KG1 (cell line): ENCODE measurements at places on chromosomes 12 and 14.
A peak's percentile ranks its signal among the peaks of the same experiment; 100 is the strongest.

- DNase-seq = no peak
These were observed 48.5 kb downstream of the IFNG-AS1 start for GRCh38 chr12:68037616-68038255.

DNA sequence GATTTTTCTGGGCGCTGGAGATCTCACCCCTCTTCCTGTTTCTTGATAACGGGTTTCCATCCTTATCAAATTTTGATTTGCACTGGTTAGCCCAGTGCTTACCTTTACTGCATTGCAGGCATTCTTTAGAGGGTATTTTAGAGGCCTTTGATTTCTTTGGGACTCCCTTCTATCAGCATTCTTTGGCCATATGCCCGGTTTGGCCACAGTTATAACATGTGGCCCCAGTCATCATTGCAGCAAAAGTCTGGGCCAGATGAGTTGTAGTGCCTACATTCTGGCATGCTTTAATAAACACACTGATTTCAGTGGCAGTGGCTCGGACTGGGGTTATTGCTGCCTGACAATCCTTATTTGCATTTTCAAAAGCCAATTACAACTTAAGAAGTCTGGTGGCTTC lies 82.3 kb downstream of the KCNMB4 start:
- DNase-seq = no peak

DNA sequence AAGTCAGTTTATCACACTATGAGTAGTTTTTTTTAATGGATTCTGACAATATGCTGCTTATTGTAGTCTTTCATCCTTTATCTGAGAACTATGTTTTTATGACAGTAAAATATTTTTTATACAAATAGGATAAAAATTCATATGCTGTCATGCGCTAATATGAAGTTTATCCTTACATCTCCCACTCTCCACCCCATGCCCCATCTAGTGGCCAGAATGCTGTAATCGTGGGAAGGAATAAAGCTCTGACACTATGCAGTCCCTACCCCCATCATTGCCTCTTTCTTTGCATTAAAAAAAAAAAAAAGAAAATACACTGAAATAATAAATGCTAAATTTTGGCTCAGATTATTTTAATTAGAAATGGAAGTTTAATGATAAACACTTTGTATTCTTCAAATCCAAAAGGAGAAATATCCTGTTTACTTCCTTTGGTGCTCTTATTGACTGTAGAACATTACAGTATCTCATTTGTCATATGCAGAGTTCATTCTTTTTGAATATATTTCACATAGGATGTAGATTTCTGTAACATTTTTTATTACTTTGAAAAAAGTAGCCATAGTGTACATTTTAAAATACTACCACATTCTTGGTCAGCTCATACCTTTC lies 145.9 kb upstream of the SLCO1C1 start:
- no peak for DNase-seq

- no peak for DNase-seq
These were observed 16.0 kb upstream of the FBLN5 start for GRCh38 chr14:91963465-91963864.

- DNase-seq = peak; percentile 36
These were observed 51.4 kb downstream of the FBXW8 start for GRCh38 chr12:116962197-116962596.

- no peak for DNase-seq
These were observed 181.3 kb downstream of the GXYLT1 start for GRCh38 chr12:41963398-41963797.

- DNase-seq = no peak
These were observed 12.0 kb upstream of the IL26 start for GRCh38 chr12:68237619-68238018.

DNA sequence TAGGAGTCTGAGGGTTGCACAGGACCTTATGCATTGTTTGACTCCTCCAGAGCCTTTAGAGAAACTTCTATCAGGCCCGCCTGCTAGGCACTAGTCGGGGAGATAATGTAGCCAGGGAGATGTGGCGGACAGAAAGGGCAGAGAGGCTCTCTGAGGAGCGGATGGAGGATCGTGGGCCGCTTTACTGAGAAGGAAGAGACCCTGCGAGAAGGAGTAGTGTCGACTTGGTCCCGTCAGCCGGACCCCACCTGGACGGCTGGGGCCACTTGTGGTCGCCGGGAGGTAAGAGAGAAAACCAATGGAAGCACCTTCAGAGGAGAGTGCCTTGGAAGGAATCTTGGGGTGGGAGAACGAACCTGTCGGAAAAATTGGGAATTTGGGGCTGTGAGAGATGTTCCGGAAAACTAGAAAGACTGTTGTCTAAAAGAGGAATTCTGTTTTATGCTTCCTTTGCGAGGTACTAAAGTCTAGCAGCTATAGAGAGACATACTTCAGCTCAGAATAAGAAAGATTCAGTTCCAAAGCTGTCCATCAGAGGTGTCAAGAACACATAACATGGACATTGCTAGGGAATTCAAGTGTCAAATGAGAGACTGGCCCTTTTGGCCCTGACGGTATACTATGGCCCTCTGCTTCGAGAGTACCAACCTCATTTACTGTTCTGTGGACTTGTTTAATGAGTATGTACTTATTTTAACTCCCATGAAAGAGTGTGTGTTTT lies 660 bp upstream of the MCRS1 start:
- no peak for DNase-seq
